ENCODE measurements at places on chromosomes 13 and 19.

- no peak for DNase-seq
Measured at GRCh38 chr13:27928353-27928804, 8.6 kb downstream of the PDX1 start.

DNA sequence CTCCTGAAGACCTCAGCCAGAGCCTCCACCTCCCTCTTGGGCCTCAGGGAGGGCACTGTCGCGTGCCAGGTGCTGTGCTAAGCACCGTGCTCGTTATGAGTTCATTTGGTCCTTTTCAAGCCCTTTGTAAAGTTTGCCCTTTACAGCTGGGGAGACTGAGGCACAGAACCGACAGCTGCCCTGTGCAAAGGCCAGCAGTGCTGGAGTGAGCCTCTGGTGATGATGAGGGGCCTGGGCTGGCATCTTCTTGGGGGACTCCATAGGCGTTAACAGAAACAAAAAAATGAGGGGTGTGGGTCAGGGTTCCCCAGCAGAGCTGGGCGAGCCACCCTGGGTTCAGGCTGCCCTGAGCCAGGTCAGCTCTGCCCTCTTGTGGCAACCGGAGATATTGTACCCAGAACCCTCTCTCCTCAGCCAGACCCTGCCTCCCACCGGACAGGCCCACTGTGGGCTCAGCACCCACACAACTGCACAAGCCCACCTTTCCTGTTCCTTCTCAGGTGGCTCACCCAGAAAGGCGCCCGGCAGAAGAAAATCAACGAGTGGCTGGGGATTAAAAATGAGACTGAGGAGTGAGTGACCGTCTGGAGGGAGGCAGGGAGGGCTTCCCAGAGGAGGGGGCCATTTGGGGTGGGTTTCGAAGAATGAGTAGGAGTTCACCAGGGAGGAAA lies 5.5 kb upstream of the IFI30 start:
- DNase-seq, result no peak

GRCh38 chr19:28213470-28214082 lies 999.4 kb downstream of the UQCRFS1 start:
- DNase-seq, result no peak

- DNase-seq, result peak; percentile 27
Measured at GRCh38 chr19:51097166-51097738, 11.0 kb downstream of the CTU1 start.

GRCh38 chr13:40665126-40666044 lies 1.1 kb downstream of the FOXO1 start:
- peak; percentile 3 for DNase-seq

- DNase-seq, result no peak
Measured at GRCh38 chr13:35480346-35480745, 3.9 kb upstream of the MAB21L1 start.

DNA sequence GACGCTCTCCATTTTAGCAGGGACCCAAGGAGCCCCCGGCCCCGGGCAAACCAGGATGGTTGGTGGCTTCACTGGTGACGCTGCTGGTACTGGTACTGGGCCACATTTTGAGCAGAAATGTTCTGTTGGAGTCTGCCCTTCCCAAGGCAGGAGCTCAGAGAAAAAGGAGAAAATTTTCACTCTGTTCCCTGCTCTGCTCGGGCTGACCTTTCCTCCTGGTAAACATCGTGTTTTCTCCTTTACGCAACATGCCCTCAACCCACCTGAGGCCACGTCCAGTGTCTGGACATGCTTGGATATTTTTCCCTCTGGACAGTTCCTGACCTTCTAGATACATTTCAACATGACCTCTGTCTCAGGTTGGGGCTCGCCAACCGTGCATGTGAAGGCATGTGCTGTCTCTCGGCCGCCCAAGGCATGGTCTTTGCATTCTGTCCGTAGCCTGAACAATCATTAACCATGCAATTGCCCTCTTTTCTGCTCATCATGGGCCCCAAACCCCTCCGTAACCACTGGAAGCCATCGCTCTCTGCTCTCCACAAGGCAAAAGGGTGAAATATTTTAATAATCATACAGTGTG lies 115.2 kb upstream of the PEG3 start:
- no peak for DNase-seq

DNA sequence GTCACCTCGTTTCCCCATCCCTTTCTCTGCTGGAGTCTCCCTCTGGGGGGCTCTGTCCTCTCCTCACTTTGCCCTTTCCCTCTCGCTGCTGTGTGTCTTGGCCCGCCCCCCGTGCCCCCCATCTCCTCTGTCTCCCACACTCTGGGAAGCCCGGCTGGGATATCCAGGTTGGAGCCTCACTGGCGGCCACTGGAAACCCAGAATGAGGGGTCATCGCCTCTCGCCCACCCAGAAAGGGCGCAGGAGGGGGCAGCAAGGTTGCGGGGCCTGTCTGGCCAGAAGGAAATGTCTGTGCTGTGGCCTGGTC lies 15.6 kb downstream of the CCDC97 start:
- no peak for DNase-seq

DNA sequence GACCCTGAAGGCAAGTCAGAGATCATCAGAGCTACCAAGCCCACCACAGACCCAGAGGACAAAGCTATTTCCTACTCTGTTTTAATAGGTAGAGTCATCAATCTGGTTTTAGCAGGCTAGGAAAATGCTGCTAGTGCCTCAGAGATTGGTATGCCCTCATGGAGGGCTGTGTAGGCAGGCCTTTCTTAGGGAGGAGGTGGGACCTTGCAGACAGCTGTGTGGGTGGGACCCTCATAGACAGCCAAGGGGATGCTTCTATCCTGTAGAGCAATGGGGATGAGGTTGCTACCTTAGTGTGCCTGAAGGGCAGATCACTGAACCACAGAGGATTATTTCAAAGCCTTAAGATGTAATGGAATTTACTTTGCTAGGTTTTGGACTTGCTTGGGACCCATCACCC lies 534.9 kb upstream of the KLF12 start:
- no peak for DNase-seq

GRCh38 chr19:45640849-45641273 lies 1.7 kb upstream of the EML2 start:
- DNase-seq, result no peak

Data from NCI-H2081 (cell line).